ENCODE measurements at places on chromosomes 12 and 14. TPM values are rescaled to one million over a fixed set of nuclear protein-coding genes. Genes with fewer than 3 reads are reported as not detected.

DNA sequence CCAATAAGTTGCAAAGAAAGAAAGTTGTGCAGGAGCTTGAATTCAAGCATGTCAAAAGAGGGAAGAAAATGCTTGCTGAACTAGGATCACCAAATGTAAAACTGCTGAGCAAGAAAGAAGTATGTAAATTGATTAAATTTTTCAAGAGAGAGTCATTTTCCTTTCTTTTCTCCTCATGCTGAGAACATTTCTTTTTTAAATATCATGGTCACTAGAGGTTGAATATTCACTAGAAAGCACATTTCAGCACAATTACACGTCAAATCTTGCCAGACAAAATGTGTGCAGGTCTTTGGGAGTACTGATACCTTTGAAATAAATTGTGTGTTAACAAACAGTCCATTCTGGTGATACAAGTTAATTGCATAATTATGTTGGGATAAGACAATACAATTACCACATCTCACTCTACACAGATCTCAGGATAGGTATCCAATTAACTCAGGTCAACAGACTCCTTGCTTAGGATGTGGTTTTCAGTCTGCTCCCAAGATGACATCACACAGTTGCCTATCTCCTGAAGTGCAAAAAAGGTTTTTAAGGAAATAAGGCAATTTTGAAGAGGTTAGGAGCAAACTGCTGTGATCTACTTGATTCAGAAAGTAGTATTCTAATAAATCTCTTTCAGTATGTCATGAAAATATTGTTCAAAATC lies 862.2 kb downstream of the RPS29 start:
- DNase-seq: no peak
- no peaks in the 10 kb centered on the region for H3K4me1 ChIP-seq
- H3K27ac ChIP-seq: no peak overlapping the region
- no peaks in the 10 kb centered on the region for H3K27me3 ChIP-seq
- H3K36me3 ChIP-seq: no peaks in the 10 kb centered on the region

DNA sequence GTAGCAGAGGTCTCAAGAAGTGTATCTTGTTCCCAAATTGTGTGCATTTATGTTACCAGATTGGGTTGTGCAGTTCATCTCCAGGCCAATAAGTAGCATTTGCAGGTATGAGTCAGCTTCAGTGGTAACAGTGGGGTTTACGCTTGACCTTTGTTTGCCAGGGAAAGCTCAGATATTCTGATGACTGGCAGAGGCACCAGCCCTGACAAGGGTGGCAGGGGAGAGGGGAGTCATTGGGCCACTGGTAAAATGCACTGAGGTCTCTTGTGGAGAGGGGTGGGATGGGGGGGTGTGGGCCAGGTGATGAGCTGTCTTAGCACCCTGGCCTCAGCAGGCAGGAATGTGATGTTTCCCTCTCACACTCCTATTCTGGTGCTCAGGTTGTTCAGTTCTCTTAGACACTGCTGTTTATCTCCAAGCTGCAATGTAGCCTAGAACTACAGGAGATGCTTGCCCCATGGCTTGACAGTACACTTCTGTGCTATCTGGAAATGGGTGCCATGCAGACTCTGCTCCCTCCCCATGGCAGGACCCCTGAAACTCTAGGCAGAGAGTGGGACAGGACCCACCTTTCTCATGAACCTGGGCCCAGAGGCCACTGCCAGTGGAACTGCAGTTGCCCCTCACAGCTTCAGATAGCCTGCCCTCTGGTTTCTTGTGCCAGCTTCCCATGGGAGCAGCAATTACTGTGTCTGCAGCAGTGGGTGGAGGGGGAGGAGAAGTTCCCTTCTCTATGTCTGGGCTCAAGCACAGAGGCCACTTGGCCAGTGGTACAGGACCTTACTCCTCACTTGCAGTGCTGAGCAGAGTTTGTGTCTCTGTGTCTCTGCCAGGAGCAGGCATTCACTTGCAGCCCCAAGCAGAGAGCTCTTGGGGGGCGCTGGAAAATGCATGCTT lies 31.9 kb downstream of the USP15 start:
- H3K27ac ChIP-seq: no peak overlapping the region
- no peaks in the 10 kb centered on the region for H3K36me3 ChIP-seq
- no peak overlapping the region for H3K4me3 ChIP-seq
- H3K27me3 ChIP-seq: no peaks in the 10 kb centered on the region
- H3K4me1 ChIP-seq: no peaks in the 10 kb centered on the region
- DNase-seq: no peak

Gene PTPRO
- 2.6 TPM for total RNA-seq

- H3K27ac ChIP-seq: no peak overlapping the region
- no peaks in the 10 kb centered on the region for H3K36me3 ChIP-seq
- no peak for DNase-seq
Measured at GRCh38 chr12:27233814-27234213, 10.3 kb upstream of the STK38L start.

DNA sequence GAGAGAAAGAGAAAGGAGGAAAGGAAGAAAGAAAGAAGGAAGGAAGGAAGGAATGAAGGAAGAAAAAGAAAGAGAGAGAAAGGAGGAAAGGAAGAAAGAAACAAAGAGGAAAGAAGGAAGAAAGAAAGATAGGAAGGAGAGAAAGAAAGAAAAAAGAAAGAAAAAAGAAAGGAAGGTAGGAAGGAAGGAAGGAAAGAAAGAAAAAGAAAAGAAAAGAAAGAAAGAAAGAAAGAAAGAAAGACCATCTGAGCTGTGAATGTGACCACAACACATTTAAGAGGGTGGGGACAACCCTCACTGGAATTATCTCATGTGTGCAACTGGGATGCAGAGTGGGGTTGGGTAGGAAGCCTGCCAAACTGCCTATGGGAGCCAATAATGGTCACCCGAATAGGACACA lies 36.0 kb upstream of the BATF start:
- H3K36me3 ChIP-seq: no peaks in the 10 kb centered on the region
- peaks cover 11% of the 10 kb centered on the region for H3K4me1 ChIP-seq
- H3K4me3 ChIP-seq: no peak overlapping the region
- H3K27me3 ChIP-seq: no peaks in the 10 kb centered on the region
- H3K27ac ChIP-seq: no peak overlapping the region

DNA sequence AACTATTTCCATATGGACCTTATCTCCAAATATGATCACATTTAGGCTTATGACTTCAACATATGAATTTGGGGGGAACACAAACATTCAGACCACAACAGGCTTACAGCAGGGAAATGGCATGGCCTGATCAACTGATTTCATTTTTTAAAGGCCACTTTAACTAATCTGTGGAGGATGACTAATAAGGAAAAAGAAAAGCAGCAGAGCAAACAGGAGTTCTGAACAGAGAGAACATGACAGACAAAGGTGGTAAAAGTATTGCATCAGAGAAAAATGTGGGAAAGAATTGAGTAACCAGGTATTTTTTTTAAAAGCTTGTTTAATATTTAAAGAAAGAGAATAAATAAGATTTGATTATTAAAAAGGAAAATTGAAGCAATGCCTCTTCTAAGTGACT lies 366.1 kb upstream of the TMPO start:
- no peak for DNase-seq
- no peak overlapping the region for H3K27ac ChIP-seq
- H3K4me1 ChIP-seq: no peaks in the 10 kb centered on the region
- no peak overlapping the region for H3K4me3 ChIP-seq
